ENCODE measurements at places on chromosomes 2 and 18. TPM values are rescaled to one million over a fixed set of nuclear protein-coding genes. Genes with fewer than 3 reads are reported as not detected.

The RUFY4 gene
- total RNA-seq: not detected

The TUBB8B gene
- total RNA-seq: not detected

The ABCG8 gene
- not detected for total RNA-seq

The RGPD5 gene
- total RNA-seq: 12.2 TPM

The GCG gene
- not detected for total RNA-seq
